ENCODE measurements at places on chromosomes 5 and 9.

GRCh38 chr5:93320920-93321445, 260.0 kb downstream of the NR2F1-AS1 start:
- no peak for DNase-seq

DNA sequence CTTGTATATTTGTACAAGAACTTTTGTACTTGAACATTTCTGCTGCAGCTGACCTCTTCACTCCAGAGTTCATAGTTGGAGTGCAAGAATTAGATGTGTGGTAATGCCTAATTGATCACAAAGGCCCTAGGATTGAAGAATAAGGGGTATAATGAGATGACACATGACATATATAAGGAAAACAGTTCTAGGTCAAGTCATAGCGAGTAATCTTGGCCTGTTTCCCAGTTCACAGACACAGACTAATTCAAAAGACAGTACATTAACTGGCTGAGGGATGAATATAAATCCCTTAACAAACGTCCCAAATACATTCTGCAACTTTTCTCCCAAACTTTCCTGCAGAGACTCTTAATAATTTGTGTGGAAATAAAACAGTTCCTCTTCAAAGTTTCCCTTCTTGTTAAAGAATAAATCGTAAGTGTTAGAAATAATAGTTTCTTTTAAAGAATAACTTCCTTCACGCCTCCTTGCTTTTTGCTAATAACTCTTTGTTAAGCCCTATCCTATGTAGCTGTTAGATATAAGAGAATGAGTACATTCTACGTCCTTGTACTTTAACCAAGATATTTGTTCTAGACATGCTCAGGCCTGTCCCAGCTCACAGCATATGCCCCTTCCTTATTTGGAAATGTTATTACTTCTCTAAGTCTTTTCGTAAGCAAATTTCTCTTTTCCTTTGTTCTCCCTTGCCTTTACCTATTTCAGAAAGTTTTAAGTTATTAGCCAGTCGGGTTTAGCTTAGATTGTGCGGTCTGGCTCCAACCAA, 556.4 kb upstream of the CTNND2 start:
- DNase-seq, result no peak

- no peak for DNase-seq
Measured at GRCh38 chr9:129406278-129407225, 214.3 kb downstream of the C9orf50 start.

DNA sequence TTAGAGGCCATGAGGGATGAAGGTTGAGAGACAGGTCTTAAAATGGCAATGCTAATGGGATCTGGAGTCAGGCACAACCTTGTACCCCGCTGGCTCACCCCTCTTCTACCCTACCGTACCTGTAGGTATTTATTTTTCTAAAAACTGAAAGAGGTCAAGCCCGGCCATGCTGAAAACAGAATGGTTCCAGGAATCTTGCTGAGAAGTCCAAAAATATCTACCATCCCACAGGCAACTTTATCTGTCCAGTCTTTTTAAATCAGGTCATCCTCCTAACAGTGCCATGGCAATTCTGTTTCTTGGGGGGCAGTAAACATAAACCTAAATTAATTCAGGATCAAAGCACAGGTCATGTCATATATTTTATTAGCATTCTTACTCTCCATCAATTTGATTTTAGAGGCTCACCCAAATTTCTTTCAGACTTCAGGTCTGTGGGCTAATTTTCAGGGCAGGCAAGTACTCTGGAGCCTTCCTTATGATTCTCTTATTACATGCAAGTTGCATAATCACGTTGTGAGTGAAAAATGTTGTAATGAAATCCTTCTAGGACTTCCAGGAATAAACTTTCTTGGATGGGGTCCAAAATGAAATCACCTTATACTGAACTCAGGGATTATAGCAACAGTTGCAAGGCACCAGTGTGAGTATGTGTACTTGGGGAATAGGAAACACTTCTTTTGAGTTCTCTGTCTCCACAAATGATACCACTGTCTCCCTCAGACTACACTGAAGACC, 102.7 kb upstream of the NREP start:
- no peak for DNase-seq

DNA sequence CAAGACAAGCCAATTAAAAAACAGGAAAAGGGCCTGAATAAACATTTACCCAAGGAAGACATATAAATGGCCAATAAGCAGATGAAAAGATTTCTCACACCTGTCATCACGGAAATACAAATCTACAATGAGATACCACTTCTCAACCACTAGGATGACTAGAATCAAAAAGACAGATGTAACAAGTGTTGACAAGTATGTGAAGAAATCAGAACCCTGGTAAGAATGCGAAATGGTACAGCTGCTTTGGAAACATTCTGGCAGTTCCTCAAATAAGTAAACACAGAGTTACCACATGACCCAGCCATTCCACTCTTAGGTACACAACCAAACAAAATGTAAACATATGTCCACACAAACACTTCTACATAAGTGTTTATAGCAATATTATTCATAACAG, 32.5 kb downstream of the LEAP2 start:
- no peak for DNase-seq

DNA sequence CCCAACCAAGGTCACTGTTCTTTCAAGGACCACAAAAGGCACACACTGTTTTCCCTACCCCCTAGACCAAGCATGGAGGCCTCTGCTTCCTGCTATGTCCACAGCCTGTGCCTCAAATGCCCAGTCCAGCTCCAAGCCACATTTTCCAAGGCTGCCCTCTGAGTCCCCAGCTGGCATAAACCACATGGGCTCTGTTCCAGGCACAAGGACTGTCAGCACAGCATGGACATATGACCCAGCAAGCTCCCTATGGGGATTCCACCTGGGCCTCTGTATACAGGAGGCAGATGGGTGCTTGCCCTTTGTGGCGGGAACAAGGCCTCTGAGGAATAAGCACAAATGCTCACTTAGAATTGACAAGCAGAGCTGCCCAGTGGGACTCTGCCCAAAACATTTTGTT, 115.2 kb downstream of the SPOCK1 start:
- no peak for DNase-seq

DNA sequence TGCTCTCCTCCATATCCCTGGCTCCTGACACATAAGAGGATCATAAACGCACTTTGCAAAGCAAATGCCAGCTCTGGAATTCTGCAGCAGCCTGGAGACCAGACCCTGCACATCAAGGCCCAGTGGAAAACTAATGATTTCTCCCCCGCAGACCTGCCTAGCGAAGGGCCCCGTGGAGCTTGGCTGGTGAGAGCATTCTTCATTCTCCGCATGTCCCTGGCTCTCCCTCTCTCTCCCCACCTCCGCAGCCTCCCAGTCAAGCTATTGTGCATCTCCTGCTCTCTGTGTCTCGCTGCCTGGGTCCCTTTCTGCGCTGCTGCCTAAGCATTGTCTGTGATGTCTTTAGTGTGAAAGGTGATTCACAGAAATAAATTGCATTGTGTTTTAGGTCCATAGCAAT, 46.7 kb downstream of the GRIA1 start:
- DNase-seq, result no peak

DNA sequence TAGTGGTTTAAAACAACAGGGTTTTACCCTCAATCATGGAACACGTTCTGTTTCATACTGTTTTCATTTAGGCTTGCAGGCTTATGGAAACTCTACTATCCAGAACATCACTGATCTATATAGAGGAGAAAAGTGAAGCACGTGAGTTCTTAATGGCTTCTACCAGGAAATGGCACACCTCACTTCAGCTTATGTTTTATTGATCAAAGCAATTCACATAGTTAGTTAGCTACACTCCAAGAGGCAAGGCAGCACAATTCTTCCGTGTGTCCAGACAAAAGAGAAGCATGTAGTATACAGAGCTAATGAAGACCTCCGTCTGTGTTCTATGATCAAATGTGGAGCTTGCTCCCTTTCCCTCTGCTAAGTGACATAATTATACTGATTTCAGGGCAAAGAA, 353.3 kb upstream of the CD180 start:
- DNase-seq, result no peak

DNA sequence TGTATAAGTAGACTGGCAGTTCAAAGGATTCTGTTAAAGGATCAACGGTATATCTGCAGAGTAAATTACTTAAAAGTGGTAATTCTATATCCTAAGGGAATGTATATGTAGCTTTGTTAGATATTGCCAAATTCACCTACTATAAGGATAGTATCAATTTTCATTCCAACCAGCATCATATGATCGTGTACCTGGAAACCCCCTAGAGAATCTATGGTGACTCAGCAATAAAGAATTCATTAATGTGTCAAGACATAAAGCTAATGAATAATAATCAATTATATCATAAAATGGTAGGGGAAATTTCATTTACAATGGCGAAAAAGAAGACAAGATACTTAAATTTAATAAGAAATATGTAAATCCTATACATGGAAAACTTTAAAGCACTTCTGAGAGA, 234.1 kb upstream of the ACTBL2 start:
- DNase-seq, result no peak

GRCh38 chr5:1513326-1514026, 10.3 kb downstream of the LPCAT1 start:
- no peak for DNase-seq

DNA sequence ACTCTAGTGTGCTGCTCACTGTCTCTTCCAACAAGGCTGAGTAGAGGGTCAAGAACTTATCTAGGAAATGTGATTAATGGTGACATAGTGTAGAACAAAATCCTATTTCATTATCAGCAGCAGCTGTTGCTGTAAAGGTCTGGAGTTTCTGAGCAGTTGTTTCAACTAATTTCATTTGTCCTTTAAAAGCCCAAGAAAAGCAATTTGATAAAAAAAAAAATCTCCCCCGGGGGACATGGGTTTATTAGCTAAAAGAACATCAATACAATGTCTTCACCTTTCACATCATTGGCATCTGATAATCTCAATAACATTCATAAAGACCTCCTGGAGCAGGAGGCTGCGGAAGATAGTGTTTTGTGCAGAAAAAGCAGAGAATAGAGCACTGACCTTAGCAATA, 468.1 kb downstream of the KCTD16 start:
- no peak for DNase-seq

GRCh38 chr5:59768152-59769040, 125.1 kb downstream of the PDE4D start:
- DNase-seq, result no peak

DNA sequence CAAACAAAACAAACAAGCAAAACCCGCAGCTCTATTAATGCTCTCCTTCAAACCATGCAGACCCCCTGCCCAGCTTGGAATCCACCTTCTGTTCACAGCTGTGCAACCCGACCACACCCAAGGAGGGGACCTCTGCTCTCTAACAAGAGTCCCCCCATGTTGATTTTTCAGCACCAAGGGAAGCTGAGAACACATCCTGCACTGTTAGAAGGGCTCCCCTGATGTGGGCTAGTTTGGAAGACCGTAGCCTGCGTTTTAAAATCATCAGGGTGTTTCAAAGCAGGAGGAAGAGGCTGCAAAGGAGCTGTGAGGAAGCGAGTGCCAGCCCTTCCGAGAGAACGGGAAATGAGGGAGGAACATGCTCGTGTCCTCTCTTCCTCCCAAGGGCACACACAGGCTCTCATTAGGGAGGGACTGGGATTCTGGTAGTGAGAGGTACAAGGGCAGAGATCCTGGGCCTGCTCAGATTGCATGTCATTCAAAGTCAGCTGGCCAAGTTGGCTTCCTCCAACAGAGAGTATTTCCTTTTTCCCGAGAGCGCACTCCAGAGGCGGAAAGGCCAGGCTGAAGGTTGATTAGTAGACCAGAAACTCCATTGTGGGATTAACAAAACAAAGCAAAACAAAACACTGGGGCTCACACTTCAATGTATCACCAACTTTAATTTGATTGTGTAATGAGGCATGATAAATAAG, 185.9 kb downstream of the SEMA6A start:
- no peak for DNase-seq

DNA sequence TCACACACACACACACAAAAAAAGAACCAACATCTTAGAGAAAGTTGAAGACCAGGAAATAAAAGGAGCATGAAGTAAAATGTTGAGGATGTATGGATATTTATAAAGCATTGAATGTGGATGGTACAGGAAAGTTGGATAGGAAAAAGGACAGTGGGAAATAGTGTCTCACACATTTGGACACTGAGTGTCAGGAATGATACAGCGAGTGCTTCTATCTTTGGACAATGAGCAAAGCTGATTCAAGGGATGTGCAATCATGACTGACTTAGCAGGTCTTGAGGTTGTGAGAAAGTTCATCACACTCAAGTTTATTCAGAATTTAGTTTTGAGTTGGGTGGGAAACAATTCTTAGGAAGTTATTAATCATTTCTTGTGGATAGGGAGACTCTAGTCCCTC, 50.1 kb upstream of the SRP19 start:
- no peak for DNase-seq

- no peak for DNase-seq
Measured at GRCh38 chr9:72839085-72839484, 113.8 kb downstream of the ALDH1A1 start.

DNA sequence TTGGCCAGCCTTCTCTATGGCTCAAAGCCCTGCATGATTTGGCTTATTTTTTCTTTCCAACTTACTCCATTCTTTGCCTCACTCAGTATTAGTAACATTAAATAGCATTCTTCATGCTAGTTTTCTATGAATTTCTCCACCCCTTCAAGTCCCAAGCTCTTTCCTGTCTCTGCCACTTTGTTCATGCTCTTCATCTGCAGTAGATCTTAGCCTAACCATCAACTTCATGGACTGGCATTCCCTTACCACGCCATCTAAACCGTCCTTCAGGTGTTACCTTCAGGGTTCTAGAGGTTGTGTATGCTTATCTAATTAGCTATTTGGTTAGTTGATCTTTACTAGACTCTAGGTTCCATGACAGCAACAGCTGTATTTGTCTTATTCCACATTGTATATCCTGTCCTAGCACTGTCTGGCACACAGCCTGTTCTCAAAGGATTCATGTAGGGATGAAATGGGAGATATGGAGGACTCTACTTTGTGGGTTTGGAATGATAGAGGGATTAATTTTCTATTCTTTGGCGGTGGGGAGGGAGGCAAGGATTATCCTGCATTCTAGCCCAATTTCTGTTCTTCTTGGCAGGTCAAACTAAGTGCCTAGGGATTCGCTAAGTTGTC, 26.4 kb downstream of the TMEM167A start:
- DNase-seq, result no peak

GRCh38 chr5:15627647-15628046, 127.7 kb downstream of the FBXL7 start:
- no peak for DNase-seq

GRCh38 chr5:72093217-72093616, 14.1 kb upstream of the MAP1B start:
- DNase-seq, result no peak

- no peak for DNase-seq
Measured at GRCh38 chr5:123844873-123845272, 332.9 kb downstream of the CSNK1G3 start.

- DNase-seq, result no peak
Measured at GRCh38 chr9:14362175-14362574, 48.2 kb upstream of the NFIB start.

- DNase-seq, result no peak
Measured at GRCh38 chr5:171152382-171152781, 156.7 kb upstream of the TLX3 start.

- no peak for DNase-seq
Measured at GRCh38 chr5:86679949-86680348, 62.2 kb downstream of the COX7C start.

- DNase-seq, result no peak
Measured at GRCh38 chr9:27864644-27865438, 291.6 kb upstream of the C9orf72 start.
